G401 (cell line): ENCODE measurements at places on chromosomes 13 and 19. TPM values are rescaled to one million over a fixed set of nuclear protein-coding genes. Genes with fewer than 3 reads are reported as not detected.

Gene BCAM
- 28.5 and 28.9 TPM in 2 replicates for total RNA-seq

Gene KIR3DL2
- not detected in 2 replicates for total RNA-seq

Gene ZNF112
- 0.81 and 1.2 TPM in 2 replicates for total RNA-seq

Gene SLC8A2
- total RNA-seq, result 3.5 and 3.8 TPM in 2 replicates

Gene CBLC
- total RNA-seq, result not detected in 2 replicates

Gene FAM216B
- not detected in 2 replicates for total RNA-seq

Gene DAND5
- total RNA-seq, result 0.18 TPM in 1 of 2 replicates, not detected in the other

Gene DGKH
- total RNA-seq, result 1.8 and 2.3 TPM in 2 replicates

Gene RFPL4AL1
- total RNA-seq, result 0.17 and 0.18 TPM in 2 replicates

Gene RRAS
- 116 and 140 TPM in 2 replicates for total RNA-seq

Gene LYL1
- total RNA-seq, result not detected in 2 replicates
